SK-N-DZ (cell line): ENCODE measurements at places on chromosomes 2 and 18.

GRCh38 chr18:11506856-11507255 is 102.5 kb upstream of the SLC35G4 start:
- DNase-seq, result no peak

- DNase-seq, result no peak
These were observed 433 bp downstream of the SH3RF3 start for GRCh38 chr2:109129356-109129920.

- no peak for DNase-seq
These were observed 713.7 kb downstream of the ADCYAP1 start for GRCh38 chr18:1618364-1618763.

DNA sequence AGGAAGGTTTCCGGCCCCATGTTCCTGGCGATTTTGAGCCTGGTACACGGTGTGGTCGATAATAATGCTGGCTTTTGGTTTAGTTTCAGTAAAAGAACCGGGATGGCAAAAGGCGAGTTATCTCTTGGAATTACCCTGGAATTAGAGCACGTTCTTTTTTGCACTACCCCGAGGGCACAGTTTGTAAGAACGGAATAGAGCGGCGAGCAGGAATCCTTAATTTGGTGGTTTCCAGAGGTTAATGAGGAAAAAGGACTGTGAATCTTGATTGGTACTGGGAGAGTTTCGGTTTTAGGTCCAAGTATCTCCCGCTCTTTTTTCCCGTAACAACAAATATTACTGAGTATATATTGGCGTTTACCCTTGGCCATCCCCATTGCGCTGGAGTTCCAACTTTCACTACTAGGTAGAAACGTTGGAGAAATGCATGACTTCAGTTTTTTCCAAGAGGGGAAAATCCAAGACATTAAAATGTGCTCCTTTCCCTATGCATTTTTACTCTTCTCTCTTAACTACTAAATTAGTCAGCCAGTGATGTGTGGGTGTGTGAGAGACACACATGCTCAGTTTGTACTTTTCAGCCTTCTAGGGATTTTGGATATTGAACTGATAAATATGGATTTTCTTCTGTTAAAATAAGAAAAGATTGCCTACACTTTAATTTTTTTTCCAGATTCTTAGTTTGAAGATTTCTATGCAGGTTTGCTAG is 160.8 kb downstream of the AGPS start:
- DNase-seq, result no peak

DNA sequence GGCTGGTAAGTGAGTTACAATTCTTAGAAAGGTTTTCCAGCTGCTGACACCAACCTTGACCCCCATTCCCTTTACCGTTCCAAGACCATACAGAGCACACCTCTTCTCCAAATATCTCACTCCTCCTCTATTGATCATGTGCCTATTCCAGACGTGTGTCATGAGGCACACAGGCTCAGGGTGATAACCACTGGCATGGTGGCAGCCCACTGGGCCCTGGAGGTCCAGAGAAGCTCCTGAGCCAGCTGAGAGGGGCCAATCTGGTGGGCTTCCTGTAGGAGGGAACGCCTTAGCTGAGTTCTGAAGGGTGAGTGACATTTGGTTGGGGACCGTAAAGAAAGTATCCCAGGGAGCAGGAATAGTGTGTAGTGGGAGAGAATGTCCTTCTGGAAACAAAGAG is 28.3 kb downstream of the ZAP70 start:
- DNase-seq, result no peak

DNA sequence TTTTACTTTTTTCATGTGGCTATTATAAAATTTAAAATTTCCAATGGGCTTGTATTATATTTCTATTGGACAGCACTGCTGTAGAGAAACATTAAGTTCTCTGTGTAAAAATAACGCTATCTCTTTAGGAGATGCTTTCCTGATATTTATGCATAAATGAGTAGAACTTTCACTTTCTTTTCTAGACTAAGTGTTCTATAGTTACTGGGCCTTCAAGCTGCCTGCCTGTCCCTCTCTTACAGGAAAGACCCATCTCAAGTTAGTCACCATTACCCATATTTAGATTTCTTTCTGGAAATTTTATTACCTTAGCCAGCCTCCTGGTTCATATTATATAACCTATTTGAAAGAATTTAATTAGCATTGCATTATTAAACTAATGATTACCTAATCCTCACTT is 4.8 kb downstream of the ITGA4 start:
- no peak for DNase-seq

GRCh38 chr18:60538891-60539290 is 166.3 kb upstream of the MC4R start:
- no peak for DNase-seq

GRCh38 chr2:207502577-207503198 is 27.1 kb upstream of the CREB1 start:
- DNase-seq, result no peak

- no peak for DNase-seq
These were observed 219.8 kb downstream of the RAD51AP2 start for GRCh38 chr2:17298453-17298852.

DNA sequence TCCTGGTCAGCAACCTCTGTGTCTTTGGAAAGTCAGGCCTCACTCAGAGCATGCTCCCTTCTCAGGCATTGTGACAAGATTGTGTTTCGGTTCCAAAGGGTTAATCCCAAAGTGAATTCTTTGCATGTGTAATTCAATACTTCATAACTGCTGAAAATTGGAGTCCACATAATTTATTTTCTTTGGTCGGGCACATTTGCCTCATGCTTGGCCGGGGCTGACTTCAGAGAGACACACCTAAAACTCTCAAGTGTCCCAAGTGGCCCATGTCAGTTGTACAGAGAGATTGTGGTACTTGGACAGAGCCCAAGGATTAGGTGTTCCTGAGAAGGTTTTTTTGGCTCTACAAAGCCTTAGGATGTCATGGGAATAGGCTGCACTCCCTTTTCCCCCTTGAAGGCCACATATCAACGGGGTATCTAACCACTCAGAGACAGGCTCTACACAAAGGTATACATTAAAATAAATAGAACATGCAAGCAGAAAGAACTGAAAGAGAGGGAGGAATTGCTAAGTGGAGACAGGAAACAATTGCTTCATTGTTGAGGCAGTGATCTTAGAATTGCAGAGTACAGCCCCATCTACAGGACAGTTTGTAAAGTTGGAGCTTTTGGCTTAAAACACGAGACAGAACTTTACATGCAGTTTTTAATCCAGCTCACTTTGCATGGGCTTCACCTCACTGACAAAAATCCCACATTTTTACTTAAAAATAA is 1232.3 kb upstream of the ZEB2 start:
- peak; percentile 39 for DNase-seq

DNA sequence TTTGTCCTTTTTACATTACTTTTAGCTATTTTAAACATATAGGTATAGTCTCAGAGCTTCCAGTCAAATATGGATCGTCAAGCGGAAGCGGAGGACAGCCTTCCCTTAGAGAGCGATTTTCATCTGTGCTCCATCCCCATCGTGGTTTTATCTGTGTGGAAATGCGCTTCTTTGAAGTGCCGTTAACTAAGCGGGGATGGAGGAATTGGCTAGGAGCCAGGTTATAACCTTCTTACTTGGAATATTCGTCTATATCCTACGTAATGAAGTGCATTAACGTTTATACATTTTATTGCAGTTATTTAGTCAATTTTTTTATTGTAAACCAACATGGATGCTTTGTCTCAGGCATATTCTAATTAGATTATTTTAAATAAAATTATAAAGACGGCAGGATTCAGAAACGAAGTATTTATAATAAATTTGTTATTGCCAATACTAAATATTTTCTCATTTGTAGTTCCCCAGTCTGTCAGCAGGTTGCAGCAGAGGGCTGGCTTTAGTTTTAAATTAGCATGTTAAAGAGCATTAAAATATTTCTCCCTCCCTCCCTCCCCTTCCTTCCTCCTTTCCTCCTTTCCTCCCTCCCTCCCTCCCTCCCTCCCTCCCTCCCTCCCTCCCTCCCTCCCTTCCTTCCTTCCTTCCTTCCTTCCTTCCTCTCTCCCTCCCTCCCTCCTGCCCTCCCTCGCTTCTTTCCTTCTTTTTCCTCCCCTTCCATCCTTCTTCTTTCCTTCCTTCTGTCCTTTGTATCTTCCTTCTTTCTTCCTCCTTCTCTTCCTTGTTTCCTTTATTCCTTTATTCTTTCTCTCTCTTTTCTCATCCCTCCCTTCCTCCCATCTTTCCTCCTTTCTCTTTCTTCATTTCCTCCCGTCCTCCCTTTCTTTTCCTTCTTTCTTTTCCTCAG is 80.6 kb upstream of the DOCK10 start:
- peak; percentile 27 for DNase-seq

GRCh38 chr18:34866739-34867138 is 156.6 kb downstream of the DTNA start:
- peak; percentile 47 for DNase-seq

DNA sequence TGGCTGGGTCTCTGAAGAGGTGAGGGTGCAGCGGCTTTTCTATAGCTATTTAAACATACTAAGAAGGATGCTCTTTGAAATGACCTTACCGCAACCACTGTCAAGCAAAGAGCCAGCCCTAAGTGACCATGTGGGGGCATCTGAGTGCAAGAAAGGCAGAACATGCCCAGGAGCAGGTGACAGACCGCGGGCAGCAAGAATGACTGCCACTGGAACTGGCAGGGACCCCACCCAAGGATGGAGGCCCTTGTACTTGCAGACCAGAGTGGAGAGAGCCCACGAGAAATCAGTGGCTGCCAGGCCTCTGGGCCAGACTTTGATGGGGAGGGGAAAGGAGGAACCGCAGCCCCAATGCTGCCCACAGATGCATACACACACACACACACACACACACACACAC is 33.1 kb downstream of the DNMT3A start:
- DNase-seq, result no peak

DNA sequence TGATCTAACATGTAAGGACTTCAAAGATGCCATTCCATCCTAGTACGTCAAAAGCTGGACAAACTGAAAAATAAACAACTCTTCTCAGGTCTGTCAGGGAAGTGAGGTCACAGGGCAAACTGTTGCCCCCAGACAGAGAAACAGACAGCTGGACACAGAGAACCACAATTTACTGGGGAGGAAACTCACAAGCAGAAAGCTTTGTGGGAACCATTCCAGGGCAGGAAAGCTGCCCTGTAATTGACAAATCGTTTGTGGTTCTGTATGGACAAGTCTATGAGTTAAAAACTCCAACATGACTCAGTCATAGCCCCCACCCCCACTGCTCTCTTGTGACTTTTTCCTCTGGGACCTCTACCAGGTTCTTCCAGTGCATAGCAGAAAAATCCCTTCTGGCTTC is 28.4 kb downstream of the MCEE start:
- no peak for DNase-seq

GRCh38 chr2:97546711-97547110 is 43.0 kb downstream of the ANKRD36B start:
- no peak for DNase-seq

- peak; percentile 79 for DNase-seq
These were observed 300.7 kb downstream of the NOL4 start for GRCh38 chr18:33923980-33924379.

DNA sequence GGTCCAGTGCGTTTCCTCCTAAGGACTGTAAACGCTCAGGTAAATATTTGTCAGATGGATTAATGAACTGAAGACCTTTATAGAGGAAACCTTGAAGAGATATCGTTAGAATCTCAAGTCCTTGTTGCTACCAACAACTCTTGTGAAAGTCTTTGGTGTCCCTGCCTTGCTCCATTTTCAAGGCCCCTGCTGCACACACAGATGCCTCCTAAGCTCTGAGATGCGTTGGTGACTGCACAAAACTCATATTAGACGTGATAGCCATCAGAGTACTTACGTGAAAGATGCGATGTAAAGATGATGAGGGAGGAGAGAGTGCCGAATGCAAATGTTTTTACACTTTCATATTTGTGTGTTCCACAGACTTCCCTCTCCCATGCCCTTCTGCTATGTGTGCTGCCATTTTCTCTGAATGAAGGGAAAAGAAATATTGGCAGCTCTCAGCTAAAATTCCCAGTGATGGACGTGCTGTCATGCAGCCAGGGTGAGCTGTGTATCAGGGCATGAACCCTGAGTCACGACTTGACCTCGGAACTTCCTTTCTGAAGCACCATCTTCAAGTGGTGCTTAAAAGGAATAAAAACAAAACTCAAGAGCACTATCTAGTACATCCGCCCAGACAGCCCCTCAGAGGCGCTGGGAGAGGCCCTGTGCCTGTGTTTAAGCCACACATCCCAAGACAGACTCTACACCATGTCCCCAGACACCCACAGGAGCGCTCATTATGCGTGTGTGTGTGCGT is 117.4 kb downstream of the FAM210A start:
- DNase-seq, result no peak

- no peak for DNase-seq
These were observed 2.1 kb upstream of the PID1 start for GRCh38 chr2:229273006-229273722.

GRCh38 chr2:236240228-236240990 is 23.8 kb downstream of the ASB18 start:
- no peak for DNase-seq

- DNase-seq, result no peak
These were observed 642.1 kb upstream of the ID2 start for GRCh38 chr2:8039732-8040131.

DNA sequence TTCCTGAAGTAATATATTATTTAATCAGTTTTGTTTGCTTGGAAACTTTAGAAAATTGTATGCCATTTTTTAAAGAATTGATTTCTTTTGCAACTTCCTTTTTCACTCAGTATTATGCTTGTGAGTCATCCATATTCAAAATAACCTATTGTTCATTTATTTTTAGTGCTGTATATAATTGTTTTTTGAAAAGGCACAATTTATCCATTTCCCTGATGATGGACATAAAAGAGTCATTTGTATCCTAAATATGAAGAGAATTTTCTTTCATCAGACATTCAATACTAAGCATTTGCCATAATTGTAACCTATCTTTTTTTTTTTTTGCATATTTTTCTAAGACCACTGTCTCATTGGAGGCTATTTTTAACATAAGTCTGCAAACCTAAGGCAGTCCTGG is 134.1 kb upstream of the SERPINE2 start:
- DNase-seq, result no peak

GRCh38 chr2:215577356-215577755 is 141.5 kb upstream of the FN1 start:
- no peak for DNase-seq

DNA sequence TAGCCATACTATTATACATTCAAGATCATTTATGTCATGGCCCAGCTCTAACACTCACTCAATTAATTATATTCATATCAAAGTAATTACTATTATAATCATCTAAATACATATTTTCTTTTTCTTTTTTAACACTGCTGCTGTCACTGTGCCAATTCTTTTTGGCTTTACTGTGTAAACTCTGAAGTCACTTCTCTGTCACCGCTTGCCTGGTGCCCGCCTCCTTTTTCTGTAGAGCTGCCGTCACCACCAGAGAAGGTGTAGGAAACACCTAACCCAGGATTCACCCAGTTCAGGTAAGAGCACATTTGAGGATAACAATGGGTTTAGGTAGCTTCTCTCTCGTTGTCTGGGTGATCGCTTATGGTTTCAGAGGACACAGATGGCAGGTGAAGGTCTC is 93.3 kb downstream of the AOX1 start:
- no peak for DNase-seq

- DNase-seq, result no peak
These were observed 39.1 kb upstream of the ODC1 start for GRCh38 chr2:10487081-10487740.

- no peak for DNase-seq
These were observed 206.7 kb downstream of the ZFP36L2 start for GRCh38 chr2:43019536-43020183.

- no peak for DNase-seq
These were observed 73.0 kb upstream of the KCTD1 start for GRCh38 chr18:26621161-26622026.

- no peak for DNase-seq
These were observed 95.7 kb upstream of the SLC39A10 start for GRCh38 chr2:195561116-195561921.

- no peak for DNase-seq
These were observed 46.9 kb downstream of the SLC66A2 start for GRCh38 chr18:79904357-79905147.
